COLO829 (cell line): ENCODE measurements at places on chromosomes 4 and X.

DNA sequence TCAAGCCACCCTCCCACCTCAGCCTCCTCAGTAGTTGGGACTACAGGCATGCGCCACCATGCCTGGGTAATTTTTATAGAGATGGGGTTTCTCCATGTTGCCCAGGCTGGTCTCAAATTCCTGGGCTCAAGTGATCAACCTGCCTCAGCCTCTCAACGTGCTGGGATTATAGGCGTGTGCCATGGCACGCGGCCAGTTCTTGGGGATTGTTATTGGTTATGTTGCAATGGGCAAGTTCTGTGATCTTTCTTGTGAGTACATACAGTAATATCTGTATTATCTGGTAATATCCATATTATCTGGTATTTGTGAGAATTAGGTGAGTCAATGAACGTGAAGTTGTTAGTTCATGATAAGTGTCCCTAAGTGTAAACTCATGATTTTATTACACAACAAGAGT lies 90.3 kb upstream of the TBL1X start:
- DNase-seq, result no peak

DNA sequence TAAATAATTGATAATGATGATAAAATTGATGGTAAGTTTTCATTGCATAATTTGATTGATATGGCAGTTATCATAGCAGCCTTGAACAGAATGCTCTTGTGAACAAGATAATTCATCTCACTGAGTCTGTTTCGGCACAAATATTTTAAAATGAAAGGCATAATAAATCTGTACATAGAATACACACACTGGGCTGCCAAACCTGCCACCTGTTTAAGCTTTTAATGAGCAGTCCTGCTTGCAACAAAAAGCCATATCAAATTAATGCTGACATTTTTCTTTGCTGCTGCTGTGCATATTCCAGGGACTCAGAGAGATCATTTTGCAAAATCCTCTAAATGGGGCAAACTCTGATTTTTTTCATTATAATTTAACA lies 201.1 kb downstream of the ARHGAP24 start:
- no peak for DNase-seq

DNA sequence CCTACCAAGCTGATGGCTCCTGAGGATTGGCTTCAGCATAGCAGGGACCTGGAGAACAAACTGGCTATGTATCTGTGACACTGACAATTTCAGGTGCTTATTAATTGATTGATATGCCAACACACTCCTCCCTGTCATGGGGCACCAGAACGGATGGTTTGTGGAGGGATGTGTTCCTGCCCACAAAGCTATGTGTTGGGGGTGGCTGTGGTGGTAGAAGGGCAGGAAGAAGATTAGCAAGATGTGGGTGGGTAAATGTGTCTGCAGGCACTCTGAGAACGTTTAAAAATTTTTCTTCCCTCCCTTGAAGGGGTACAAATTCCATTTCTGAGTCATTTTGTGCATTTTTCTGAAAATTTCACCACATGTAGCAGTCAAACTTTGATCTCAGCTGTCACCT lies 55.0 kb upstream of the SCML1 start:
- no peak for DNase-seq

DNA sequence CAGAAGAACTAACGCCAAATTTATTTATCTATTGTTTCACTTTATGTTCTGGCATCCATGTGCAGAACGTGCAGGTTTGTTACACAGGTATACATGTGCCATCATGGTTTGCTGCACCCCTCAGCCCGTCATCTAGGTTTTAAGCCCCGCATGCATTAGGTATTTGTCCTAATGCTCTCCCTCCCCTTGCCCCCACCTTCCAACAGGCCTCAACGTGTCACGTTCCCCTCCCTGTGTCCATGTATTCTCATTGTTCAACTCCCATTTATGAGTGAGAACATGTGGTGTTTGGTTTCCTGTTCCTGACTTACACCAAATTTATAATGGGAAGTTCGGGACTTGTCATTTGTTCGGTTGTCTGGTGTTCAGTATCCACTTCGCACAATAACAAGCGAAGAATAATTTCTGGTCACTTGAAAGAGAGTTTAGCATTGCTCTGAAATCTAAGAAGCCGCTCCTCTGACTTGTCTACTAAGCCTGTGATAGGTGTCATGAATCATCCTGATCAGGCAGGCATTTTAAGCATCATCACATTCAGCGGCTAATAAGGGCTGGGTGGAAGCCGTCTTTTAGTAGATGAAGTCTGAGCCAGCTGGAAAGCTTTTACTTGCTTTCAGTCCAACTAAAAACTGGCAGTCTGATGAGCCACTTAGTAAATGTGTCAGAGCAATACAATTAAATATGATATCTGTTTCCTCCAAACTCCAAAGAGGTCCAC lies 1065.7 kb upstream of the PABPC4L start:
- DNase-seq, result no peak

DNA sequence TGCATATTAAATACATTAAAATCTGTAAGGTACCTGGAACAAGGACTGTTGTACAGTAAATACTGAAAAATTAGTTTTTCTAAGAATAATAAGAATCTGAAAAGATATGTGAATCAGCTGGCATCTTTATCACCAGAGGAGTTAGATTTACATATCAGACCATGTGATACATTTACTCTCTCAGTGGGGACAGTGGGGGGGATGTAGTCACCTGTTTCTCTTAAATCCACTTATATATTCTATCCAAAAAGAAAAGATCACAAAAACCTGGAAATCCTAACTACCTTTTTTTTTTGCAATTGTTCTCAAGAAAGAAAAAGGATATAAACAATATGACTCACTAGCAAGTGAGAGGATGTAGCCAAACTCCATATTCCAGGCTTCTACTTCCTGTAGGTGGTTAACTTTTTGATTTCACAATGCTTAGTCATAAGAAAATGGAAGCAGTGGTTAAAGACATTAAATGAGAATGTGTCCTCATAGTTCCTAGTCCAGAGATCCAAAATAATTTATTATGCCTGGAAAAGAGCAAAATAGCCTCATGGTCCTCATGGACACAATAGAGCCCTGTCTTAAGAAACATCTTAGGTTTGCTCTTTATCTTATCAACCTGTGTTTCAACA lies 22.5 kb upstream of the MYOZ2 start:
- peak; percentile 92 for DNase-seq

- no peak for DNase-seq
Observed at GRCh38 chr4:24278693-24279092, 305.7 kb downstream of the DHX15 start.

- no peak for DNase-seq
Observed at GRCh38 chr4:7757501-7758471, 181.9 kb downstream of the AFAP1 start.

DNA sequence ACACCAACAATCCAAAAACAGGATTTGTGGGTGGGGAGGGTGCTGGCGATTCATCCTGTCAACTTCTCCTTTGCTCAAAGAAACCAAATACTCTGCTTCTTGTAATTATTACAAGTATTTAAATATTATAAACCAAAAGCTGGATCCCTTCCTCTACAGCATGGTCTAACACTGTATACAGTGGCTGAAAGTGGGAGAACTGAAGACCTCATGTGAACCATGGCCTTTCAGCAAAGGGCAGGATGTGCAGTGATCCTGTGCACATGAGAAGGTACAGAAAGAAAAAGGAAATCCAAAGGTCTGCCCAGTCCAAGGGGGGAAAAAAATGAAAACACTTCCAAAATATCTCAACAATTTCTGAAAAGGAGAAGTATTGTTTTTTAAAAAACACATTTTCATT lies 5.3 kb upstream of the CXorf38 start:
- DNase-seq, result no peak

DNA sequence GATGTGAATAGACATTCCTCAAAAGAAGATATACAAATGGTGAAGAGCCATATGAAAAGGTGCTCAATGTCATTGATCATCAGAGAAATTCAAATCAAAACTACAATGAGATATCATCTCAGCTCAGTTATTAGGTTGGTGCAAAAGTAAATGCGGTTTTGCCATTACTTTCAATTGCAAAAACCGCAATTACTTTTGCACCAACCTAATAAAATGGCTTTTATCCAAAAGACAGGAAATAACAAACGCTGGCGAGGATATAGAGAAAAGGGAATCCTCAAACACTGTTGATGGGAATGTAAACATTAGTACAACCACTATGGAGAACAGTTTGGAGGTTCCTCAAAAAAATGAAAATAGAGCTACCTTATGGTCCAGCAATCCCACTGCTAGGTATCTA lies 5.1 kb downstream of the CLIC2 start:
- DNase-seq, result no peak

- DNase-seq, result no peak
Observed at GRCh38 chr4:90943311-90943710, 816.1 kb downstream of the CCSER1 start.

- DNase-seq, result no peak
Observed at GRCh38 chr4:175127314-175127713, 209.2 kb downstream of the ADAM29 start.

GRCh38 chr4:118879409-118879808 lies 9.2 kb upstream of the SYNPO2 start:
- DNase-seq, result no peak

GRCh38 chr4:139458999-139459398 lies 5.1 kb downstream of the RAB33B start:
- DNase-seq, result no peak

- DNase-seq, result peak; percentile 28
Observed at GRCh38 chr4:5824635-5825034, 68.3 kb downstream of the CRMP1 start.

- no peak for DNase-seq
Observed at GRCh38 chr4:986428-986878, 391 bp upstream of the IDUA start.

- peak; percentile 42 for DNase-seq
Observed at GRCh38 chr4:13263967-13264525, 220.1 kb downstream of the RAB28 start.

- no peak for DNase-seq
Observed at GRCh38 chr4:23015821-23016220, 323.1 kb downstream of the GBA3 start.

GRCh38 chr4:14138106-14138505 lies 510.6 kb upstream of the BOD1L1 start:
- no peak for DNase-seq

GRCh38 chr4:7323461-7323871 lies 111.3 kb downstream of the PSAPL1 start:
- no peak for DNase-seq

GRCh38 chrX:2539586-2539985 lies 38.8 kb upstream of the DHRSX start:
- no peak for DNase-seq

DNA sequence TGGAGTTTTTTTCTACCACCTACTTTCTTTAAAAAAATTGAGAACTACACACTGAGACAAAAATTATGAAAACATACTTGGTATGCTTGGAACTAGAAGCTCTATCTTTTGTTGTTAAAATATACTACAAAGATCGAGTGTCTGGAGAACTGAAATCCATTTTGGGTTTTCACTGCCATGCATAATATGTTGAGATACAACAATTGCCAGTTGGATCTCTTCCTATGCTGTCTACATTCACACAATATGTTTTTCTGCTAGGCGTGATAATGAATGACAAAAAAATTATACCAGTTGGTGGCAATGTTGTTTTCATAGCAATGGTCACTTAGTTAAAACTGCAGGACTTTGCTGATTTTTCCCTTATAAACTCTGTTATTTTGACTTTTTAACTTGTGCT lies 605.4 kb upstream of the LCORL start:
- no peak for DNase-seq

DNA sequence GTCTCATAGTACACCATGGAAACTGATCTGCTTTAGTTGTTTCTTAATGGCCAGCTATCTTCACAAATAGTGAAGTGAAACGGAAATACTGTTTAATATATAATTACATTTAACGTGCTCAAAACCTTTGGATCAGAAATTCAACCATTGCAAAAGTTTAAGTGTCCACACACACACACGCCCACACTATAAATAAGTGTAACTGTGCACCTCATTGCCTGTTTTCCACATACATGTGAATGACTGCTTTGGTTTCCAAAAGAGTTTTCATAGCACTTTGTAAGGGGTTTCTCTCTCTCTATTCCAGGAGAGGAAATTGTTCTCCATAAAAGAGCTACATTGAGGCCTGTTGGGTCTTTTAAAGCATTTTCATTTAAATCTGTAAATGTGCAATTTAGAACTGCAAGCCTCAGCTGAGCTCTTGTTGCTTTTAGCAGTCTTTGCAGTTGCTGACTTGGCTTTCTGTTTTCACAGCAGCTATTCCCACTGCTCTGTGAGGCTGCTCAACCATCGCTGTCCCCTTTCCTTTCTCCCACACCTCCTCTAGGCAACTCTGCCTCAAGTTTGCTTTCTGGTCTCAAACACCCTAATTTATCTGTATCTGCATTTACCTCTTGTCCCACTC lies 94.5 kb downstream of the RAPGEF2 start:
- no peak for DNase-seq

DNA sequence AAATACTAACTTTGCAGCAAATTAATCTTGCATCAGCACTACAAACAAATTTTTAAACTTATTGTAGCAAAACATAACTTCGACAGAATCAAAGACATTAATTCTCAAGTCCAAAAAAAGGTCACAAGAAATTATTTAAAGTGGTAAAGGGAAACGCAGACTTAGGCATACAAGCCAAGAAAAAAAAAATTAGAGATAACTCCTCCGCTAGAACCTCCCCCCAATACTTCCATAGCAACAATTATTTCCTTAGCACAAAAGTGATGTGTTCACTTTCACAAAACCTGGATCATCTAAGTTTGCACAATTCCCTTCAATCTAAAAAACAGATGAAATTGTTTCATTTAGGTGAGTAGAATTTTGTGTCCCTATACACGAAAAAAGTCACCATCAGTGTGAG lies 1.1 kb downstream of the LRBA start:
- no peak for DNase-seq

- no peak for DNase-seq
Observed at GRCh38 chr4:136495851-136496250, 1036.4 kb downstream of the PCDH18 start.

DNA sequence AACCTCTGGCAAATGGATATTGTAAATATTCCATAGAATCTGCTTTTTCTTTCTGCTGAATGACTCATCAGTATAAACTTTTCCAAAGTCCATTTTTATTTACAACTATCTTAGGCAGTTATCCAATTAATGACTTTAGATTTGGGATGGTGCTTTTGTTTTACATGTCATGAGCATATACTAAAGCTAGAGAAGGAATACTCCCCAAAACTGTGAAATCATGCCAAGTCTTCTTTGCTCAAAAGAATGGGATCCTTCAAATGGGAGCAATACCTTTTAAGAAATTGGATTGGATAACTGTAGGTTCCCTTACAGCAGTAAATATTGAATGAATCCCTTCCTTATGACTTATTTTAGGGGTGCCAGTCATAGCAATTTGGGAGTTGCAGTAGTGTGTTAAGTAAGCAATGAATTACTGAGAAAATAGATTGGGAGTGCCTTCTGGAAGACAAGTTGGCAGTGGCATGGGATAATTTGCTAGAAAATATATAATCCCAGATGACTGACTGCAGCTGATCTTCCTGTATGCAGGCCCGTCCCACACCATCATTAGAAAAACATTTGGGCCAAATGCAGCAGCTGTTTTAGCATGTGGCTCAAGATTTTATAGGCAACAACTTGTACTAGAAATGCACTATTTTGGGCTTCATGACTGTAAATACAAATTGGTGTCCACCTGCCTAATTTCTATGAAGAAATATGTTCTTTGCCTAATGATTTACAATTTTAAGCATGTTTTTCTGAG lies 2.8 kb downstream of the TMPRSS11D start:
- DNase-seq, result no peak
